ENCODE measurements at places on chromosomes 5 and 9.

GRCh38 chr5:82719368-82719767 is 357.8 kb downstream of the TMEM167A start:
- no peak for DNase-seq

- DNase-seq: no peak
Measured at GRCh38 chr5:178650214-178650613, 23.4 kb upstream of the CLK4 start.

DNA sequence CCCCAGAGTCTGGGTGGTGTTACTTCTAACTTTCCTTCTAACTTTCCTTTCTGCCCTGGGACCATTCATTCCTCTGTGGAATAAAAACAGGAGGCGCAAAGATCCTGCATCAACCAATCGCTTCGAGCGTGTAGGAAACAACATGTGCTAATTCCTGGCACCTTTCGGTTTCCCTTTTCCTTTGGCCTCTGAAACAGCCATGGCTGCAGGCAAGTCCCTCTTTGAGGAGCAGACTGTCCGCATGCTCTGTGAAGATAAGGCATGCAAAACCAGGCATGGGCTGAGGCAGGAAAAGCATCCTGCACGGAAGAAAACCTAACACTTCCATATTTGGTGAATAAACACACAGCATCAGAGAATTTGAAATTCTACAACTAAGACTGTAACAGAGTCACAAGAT is 128.3 kb downstream of the HSD17B3 start:
- no peak for DNase-seq

DNA sequence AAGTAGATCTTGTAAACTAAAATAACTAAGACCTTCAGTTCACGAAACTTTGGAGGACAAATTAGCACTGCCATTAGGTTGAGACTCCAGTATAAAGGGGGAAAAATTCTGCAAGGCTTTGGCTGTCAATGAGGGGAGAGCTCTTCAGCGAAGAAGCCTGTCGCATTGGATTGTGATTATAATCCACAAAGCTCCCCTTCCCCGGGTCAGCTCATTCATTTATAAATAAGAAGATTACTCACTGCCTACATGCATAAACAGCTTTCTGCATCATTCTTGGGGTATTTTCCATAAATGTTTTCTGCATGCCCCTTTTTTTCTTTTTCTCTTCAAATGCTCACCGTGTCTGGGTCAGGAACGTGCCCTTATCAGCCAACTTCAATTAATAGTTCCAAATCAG is 196.7 kb downstream of the EBF1 start:
- no peak for DNase-seq

GRCh38 chr9:38652044-38652443 is 31.6 kb upstream of the ANKRD18A start:
- no peak for DNase-seq

GRCh38 chr9:122325124-122325523 is 45.7 kb upstream of the PTGS1 start:
- DNase-seq: no peak
